MV-4-11 (cell line): ENCODE measurements at places on chromosomes 6 and 20.
A peak's percentile ranks its signal among the peaks of the same experiment; 100 is the strongest.

DNA sequence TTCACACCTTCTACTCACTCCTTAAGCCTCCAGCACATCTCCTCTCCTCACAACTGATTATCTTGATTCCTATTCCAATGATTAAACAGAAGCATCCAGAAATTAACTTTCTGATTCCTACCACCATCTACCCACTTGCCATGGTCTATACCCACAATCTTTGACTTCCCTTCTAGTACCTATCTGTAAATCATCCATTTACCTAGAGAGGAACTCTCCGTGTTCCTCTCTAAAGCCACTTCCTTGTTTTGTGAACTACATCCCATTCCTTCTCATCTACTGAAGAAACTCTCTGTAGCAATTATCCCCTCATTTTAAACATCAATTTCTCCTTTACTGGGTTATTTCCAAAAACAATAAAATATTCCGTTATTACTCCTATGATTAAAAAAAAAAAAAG is 167.3 kb downstream of the ARHGAP18 start:
- no peak for DNase-seq

GRCh38 chr6:11613336-11613735 is 75.8 kb downstream of the TMEM170B start:
- DNase-seq, result no peak

DNA sequence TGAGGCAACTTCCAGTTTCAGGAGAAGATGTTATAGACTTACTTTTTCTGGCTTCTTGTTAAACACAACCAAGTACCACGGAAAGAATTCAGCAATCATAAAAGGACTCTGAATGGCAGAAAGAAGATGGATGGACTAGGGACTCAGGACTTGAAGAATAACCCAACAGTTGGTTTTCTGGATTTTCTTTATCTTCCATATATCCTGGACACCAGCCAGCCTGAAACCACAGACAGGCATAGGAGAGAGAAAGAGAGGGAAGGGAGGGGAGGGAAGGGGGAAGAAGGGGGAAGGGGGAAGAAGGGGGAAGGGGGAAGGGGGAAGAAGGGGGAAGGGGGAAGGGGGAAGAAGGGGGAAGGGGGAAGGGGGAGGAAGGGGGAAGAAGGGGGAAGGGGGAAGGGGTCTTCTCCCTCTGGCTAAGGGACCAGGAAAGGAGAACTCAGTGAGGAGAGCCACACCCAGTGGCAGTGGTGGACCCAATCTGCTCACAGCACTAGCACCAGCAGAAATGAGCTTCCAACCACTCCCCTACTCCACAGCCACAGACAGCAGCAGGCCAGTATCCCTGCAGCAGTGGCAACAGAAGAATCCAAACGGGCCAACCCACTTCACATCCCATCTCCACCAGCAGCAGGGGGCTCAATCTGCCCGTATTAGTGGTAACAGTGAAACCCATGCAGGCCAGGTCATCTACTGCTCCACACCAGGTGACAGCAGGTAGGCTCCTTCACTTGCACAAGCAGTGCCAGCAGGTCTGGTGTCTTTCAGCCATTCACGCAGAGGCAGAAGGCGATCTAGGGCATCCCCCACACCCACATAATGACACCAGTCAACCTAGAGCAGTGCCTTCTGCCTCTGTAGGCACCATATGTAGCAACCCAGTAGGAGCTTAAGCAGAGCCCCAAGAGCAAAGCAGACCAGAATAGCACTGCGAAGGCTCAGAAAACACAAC is 78.6 kb downstream of the TRMT6 start:
- DNase-seq, result no peak

DNA sequence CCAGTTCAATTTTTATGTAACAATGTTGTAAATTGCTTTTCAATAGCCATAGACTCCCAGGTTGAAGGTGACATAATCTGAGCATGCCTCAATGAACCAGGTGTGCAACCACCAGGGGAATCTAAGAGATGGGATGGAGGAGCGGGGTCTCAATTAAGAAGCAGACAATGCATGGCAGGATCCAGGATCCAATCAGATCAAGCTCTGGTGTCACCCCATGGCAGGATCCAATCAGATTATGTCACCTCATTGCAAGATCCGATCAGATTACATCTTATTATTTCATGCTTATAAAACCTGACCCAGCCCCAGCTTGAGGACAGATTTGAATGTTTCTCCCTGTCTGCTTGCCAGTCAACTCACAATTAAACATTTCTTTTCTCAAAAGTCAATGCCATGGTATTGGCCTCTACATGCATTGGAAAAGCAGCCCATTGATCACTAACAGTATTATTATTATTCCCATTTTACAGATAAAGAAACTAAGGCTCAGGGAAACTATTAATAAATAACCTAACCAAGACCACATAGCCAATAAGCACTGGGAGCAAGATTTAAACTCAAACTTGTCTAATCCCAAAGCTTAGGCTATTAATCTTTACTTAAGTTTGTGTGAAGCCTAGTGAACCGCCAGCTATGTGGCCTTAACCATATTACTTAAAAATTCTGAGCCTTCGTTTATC is 14.3 kb upstream of the SIRT5 start:
- no peak for DNase-seq

DNA sequence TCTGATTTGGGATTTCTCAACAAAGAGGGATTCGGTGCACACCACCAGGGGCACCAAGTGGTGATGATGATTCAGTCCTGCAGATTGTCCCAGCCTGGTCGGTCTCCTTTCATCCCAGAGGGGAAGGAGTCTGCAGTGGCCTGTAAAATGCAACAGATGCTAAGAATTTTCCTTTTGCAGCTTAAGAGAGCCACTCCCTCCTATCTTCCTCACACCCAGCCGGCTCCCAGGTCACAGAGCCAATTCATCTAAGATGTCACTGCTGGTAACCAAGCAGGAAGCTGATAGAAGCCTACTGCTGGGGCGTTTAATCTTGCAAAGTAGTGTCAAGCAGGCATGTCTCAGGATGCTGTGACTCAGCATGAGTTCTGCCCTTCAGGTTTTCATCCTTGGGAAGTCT is 203.8 kb upstream of the LRFN2 start:
- no peak for DNase-seq

GRCh38 chr20:62900692-62901584 is 25.4 kb downstream of the DIDO1 start:
- no peak for DNase-seq

DNA sequence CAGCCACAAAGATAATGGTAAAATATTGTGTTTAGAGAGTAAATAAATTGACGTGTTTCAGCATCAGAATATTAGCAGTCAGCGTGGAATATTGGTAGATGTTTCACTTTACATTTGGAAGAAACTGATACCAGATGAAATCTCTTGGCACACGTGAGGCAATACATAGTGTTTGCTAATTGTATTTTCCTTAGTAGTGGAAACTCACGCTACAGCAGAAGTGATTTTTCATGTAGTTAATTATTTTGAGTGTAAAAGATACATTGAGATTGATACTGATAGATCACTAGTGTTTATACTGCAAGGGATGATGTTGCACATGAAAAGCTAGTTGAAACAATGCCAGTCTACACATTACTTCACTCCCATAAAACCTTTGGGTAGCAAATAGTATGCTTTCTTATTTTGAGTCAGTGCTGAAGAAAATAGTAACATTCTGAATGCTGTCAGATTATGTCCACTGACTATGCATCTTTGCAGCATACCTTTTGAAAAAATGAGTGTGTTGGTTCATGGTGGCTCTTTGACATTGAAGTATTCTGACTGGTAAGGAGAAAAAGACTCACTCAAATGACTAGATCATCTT is 59.3 kb downstream of the CD2AP start:
- DNase-seq, result no peak

GRCh38 chr20:23186808-23187207 is 100.7 kb upstream of the CD93 start:
- no peak for DNase-seq

DNA sequence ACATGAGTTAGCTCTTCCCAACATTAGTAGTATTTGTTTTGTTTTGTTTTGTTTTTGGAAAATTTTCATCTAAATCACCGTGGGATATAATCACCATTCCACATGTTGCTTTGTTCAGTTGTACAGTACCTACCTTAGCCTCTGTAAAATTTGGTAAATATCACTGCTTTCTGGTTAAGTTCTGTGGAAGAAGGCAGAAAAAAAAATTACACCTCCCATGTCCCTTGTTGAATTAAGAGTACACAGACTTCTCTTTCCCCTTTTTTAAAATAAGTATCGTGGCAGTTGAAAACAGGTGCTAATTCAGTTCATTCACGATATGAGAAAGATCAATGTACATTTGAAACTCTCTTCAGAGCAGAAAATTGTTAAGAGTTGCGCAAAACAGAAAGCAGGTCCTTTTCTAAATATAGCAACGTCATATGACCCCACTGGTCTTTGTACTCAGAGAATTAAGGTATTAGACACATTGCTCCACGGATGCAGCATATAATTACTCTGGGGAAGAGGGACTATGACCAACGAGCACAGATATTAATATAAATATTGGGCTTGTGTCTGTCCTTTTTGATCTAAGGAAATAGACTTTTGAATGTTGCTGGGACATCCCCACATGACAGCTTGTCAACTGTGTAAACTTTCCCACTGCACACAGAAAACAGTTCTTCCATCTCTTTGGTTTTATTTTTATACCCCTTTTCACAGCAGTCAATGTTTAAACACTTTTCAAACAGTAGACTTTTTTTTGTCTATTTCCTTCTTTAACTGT is 58.6 kb upstream of the ZNF217 start:
- DNase-seq, result peak; percentile 81

GRCh38 chr6:127031511-127031910 is 87.0 kb upstream of the RSPO3 start:
- no peak for DNase-seq

DNA sequence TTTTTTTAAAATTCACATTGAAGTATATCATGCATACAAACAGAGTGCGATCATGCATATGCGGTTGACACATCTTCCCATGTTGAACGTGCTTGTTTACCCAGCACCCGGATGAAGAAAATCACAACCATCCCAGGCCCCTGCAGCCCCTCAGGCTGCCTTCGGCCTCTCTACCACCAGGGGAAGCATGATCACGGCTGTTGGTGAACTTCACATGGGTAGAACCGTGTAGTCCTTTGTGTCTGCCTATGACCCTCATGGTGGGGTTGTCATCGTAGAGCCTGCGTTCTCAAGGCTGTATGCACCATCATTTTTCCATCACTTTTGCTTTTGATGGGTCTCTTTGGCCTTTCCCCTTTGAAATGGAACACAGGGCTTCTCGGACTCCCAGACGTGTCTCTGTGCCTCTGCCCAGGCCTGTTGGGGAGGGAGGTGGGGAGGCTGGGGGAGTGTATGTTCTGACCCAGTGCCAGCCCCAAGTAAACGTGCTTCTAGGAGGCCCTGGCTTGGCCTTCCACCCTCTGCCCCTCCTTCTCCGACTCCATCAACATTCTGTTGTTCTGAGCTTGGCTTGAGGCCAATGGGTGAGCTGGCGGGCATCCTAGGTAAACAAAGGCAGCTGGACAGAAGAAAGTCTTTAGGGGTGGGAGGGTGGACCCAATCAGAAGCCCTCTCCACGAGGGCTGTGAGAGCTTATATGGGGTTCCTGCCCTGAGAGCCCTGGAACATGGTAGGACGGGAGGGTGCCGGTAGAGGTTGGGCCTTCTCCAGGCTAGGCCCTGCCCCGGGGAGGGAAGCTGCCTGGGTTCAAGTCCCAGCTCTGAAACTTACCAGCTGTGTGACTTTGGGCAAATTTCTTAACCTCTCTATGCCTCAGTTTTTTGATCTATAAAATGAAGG is 39.7 kb downstream of the TGM2 start:
- DNase-seq, result no peak

- DNase-seq, result no peak
Measured at GRCh38 chr6:32668226-32668747, 1.8 kb upstream of the HLA-DQB1 start.

DNA sequence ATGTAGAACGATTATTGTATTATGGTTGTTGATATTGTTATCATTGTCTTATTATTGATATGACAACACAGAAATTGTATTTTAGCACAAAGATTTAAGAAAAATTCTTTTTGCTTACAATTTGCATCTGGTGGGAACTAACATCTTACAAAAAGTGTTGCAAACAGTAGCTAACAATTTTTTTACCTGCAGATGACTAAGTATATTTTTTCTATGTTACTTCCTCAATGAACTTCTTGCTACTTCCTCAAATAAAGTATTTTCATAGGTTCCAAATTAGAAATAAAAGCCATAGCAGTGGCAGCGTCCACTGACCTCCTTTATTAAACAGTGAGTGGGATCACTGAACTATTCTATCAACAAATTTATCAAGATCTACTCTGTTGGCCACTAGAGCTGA is 847.0 kb downstream of the PHF3 start:
- peak; percentile 26 for DNase-seq

DNA sequence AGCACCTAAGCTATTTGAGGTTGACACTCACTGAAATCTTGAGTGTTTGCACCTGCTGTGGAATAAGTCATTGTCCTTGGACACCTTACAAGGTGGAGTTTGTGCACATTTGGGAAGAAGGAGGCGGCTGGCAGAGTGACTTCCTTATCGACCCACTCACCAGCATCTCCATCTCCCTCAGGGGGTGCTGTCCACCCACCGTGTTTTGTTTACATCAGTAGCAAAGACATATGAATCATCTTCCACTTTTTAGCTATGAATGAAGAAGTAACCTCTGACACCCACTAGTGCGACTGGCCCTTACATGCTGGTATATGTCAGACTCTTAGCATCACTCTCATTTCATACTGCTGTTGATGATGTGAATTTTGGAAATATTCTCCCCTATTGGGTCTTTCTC is 119.5 kb upstream of the SGK1 start:
- peak; percentile 83 for DNase-seq

- peak; percentile 98 for DNase-seq
Measured at GRCh38 chr6:107064579-107065065, 36.6 kb downstream of the MTRES1 start.

DNA sequence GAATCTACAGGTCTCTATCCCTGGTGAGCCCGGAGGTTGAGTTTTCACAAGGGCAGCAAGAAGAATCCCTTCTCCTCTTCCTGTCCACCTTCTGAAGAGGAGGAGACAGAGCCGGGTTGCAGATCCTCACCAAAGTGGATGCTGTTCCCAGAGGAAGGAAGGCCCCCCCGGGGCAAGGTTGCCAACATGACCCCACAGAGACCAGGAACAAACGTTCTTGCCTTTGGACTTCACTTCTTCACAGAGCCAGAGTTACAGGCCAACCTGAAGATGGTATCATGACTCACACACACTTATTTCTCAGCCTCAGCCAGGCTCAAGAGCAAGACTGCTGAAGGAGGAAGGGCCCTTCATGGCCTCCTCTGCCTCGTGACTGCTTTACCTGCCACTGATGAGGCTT is 384.3 kb downstream of the CD83 start:
- DNase-seq, result no peak

GRCh38 chr6:165986914-165987482 is 180.7 kb downstream of the TBXT start:
- no peak for DNase-seq

DNA sequence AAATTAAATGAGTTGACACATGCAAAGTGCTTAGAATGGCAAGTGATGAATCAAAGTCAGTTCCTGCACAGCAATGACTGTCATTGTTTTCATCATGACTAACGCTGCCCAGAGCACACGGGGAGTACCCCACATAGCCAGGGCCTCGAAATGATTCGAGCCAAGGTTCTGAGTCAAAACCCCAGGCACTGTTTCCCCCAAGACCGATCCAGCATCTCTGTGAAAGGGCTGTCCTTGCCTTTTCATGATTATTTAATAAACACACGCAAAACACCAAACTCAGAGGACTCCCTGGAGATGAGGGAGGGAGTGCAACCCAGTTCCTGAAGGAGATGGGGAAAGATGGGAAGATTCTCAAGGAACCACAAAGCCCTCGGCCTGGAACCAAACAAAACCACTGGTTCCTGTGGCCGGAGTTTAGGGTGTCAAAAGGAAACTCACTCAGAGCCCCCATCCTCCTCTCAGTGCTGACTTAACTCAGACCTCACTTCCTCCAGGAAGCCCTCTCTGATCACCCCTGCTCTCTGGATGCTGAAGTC is 3.8 kb downstream of the PREX1 start:
- peak; percentile 58 for DNase-seq

GRCh38 chr6:142702501-142703460 is 242.2 kb downstream of the HIVEP2 start:
- DNase-seq, result peak; percentile 96
